ENCODE measurements at places on chromosomes 5 and 9.

GRCh38 chr9:127572961-127573721 is 38.9 kb upstream of the STXBP1 start:
- DNase-seq, result no peak

DNA sequence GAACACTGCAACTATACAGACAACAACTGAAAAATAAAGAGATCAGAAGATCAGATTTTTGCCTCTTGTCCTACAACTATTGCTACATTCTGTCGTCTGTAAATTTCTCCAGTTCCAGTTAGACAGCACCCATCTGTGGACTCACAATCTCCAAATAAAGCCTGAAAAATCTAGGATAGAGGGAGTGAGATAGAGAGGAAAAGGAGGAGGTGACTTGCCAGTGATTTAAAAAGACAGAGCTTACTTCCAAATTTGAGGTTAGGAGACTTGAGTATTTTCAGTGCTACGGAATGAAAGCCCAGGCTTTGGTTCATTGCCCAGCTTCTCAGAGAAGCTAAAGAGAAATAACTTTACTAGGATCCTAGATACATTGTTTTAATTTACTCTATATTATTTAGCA is 63.6 kb downstream of the PTCD2 start:
- no peak for DNase-seq

GRCh38 chr5:174428895-174429294 is 295.5 kb upstream of the MSX2 start:
- no peak for DNase-seq

DNA sequence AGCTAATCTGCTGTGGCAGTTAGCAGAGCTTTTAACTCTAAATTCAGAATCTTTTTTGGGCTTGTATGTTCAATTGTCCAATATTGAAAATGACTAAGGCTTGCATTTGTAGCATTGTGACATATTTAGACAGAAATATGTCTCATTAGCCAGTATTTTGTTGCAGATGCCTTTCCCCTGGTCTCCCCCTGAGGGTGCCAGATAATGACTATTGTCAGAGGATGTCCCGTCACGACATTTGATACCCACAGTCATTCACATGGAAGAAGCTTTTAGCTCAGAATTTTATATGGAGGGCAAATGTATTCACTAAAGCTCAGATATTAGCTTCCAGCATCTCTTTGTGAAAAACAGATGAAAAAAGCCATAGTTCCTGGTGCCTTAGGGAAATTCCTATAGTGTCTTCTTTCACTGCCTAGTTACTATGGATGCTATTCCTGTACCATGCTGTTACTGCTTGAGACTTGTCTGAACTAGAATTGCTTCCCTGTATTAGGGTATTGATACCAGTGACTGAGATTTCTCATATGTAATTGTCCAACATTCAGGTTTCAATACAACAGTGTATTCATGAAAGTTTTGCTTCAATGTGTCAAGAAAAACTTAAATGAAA is 96.2 kb downstream of the CCDC192 start:
- peak; percentile 6 for DNase-seq

DNA sequence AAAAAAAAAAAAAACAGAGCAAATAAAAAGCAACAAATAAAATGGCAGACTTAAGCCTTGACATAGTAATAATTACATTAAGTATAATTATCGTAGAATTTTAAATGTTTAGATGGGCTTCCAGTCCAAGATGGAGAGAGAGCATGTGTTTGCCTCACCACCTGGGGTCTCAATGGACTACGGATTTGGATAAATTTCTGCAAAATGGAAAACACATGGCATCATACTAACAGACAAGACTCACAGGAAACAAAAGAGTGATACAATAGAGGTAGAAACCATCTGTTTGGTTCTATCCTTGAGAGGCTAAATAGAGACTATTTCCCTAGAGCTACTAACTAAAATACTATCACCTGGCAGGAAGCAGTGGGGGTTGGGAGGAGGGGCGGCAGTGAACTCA is 144.3 kb downstream of the MUSK start:
- DNase-seq, result no peak

DNA sequence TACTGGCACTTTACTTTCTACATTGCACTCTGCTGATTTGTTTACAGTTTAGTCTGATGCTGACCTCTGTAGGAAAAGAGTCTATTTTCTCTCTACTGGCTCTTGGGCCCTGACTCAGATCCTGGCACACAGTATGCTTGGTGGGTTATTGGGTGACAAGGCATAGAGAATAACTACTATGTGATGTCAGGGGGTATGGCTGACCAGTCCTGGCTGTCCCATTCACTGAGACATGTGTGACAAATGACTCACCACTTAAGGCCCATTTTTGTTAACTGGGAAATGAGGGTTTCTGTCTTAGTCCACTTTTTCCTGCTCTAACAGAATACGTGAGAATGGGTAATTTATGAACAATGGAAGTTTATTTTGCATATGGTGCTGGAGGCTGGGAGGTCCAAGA is 66.4 kb downstream of the DAPK1 start:
- no peak for DNase-seq

DNA sequence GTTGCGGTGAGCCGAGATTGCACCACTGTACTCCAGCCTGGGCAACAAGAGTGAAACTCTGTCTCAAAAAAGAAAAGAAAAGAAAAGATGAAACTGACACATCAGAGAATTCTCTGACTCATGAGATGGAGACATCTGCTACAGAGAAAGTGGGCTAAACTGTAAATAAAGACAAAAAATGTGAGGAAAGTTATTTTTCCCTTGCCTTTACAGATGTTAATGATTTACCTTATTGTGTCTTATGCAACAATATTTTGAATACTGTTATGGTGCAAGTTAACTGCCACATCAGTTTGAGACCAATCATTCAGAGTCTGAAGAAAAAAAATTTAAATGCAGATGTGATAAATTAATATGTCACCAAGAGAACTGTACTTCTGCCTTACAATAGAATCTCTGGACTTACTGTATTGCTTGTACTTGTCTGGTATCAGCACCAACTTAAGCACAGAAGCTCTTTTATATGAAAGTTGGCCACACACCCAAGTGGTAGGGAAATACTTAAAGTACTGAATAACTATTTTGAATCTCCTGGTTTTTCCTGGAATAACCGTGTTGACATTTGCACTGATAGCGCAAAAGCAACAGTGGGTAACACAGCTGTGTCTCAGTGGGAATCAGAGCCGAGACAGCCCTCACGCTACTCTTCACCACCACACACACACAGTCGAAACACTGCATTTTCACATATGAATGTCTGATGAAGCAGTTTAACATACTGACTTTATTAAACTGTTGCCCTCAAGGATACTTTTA is 169.9 kb downstream of the FANCC start:
- no peak for DNase-seq

GRCh38 chr9:71036501-71036900 is 84.9 kb downstream of the TRPM3 start:
- DNase-seq, result no peak

DNA sequence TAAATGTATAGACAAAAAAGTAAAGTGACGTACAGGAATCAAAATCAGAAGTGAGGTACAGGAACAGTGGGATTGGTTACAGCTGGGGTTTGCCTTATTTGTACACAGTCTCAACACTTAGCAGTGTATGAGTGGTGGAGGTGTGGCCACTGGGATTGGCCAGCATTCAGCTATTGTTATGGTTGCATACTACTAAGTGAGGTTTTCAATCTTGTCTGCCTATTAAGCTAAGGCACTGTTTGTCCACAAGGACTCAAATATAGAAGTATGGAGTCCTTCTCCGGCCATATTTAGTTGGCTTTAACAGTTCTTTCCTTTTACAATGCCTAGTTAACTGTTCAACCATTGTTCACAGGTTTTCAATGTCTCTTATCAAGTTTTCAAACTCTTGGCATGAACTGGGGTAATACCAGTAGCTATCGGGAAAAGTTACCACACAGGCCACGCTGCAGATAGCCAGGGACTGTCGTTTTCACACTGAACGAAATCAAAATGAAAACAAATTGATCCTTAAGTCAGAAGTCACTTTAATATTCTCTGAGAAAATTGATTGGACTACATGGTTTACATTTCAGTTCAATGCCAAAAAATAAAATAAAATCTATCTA is 176.0 kb upstream of the FREM1 start:
- DNase-seq, result no peak

DNA sequence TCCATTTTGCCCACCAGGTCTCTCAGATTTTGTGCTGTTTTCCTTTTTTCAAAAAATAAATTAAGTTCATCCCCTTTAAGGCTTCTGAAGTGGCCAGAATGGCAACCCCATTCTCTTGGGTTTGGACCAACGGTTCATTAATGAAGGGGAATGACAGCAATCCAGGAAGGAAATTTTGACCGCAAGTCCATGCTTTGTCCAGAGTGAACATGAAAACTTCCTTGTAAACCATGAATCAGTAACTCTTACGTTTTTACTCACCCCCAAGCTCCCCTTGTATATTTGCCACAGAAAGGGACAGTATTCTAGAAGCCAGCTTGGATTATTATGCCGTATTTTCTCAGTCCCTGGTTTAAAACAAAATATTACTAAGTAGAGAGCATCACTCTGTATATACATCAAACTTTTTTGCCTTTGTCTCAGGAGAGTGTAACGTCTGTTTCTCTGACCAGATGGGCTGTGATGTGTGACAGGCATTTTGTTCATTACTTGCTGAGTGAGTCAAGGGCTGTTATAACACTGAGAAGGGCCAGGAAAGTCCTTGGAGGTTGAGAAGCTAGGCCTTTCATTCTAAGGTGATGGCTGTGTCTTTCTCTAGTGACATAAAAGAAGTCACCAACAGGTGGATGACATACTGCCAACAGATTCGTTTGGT is 148.2 kb downstream of the SMARCA2 start:
- no peak for DNase-seq
